ENCODE measurements at places on chromosomes 16 and 17.

DNA sequence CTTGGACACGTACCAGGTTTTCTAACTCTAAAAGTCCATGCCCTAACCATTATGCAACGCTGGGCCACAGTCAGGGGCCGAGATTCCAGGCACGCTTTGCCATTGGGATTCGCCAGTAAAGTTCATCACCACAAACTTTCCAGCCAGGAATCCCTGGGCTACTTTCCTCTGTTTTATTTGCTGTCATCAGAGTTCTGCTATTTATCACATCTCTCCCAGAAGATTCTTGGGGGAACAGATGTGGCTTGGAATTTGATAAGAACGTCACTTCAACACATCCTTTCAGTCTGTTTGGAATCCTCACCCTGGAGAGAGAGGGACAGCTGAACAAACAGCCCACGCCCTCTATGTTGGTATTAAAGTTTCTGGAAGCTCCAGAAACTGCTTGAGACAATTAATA is 109.6 kb upstream of the CACNG3 start:
- DNase-seq = no peak

- no peak for DNase-seq
These were observed 67.5 kb upstream of the NETO2 start for GRCh38 chr16:47211218-47211617.

DNA sequence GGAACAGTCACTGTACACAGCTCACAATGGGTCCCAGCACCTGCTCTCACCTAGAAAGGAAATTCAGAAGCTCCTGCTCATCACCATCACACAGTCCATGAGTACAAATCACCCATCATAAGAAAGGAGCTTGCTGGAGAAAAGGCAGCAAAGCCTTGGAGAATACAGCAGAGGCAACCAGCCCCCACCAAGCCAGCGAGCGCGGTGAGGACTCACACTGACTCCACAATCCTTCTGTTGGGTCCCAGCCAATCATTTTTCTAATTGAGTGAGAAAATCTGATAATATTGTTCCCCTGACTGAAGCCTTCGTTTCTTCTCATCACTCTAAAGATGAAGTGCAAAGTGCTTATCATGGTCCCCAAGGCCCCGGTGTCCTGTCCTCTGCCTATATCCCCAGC is 298.3 kb downstream of the SLC39A11 start:
- DNase-seq = no peak

DNA sequence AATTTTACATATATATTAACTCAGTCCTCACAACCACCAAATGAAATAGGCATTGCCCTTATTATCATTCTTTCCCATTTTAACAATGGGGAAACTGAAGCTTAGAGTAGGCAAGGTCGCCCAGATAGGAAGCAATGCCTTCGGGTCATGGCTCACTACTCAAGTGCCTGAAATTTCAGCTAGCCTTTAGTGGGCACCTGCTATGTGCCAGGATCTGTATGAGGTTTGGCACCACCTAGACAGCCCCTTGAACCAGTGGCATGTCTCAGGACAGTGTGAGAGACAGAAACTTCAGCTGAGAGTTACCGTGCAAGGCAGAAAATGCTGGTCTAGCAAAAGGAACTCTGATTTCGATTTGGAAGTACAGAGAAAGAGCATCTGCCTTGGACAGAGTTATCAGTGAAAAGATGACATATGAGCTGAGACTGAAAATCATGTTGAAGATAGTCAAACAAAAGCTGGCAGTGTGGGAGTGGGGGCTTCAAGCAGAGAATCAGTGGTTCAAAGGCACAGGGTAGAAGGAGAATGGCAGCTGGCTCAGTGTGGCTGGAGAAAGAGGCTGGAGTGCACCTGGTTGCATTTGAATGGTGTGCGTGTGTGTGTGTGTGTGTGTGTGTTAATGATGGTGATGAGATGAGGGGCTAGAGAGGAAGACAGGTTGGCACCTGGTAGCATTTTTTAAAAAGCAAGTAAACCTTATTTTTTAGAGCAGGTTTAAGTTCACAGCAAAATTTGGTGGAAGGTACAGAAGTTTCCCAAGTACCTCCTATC is 29.1 kb downstream of the CDH13 start:
- no peak for DNase-seq

GRCh38 chr17:57016071-57016763 is 38.3 kb downstream of the SCPEP1 start:
- DNase-seq = no peak

DNA sequence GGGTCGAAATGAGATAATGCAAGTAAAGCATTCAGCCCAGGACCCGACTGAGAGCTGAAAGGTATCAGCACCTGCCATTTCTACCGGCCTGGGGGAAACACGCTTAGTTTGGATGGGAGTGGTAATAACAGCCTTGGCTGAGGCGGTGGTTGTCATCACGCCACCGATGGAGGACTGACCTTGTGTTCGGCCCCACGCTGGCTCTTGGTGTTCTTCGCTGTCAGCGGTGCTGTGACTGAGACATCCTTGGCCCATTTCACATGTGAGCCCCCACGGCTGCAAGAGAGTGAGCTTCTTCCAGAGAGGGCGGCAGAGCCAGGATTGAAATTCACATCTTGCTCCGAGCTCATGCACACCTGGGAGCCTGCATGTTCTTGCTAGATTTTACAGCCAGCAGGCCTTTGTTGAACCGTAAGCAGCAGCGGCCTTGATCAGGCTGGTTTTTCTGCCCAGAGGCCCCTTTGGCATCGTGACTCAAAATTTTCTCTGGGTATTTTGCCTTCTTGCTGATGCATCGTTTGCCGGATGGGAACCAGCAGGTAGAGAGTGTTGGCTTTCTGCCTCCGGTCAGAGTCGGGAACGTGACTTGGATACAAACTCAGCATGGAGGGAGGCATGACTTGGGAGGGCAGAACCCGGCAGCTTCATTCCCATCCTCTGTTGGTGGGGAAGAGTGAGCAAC is 341.5 kb downstream of the SNX29 start:
- DNase-seq = no peak

DNA sequence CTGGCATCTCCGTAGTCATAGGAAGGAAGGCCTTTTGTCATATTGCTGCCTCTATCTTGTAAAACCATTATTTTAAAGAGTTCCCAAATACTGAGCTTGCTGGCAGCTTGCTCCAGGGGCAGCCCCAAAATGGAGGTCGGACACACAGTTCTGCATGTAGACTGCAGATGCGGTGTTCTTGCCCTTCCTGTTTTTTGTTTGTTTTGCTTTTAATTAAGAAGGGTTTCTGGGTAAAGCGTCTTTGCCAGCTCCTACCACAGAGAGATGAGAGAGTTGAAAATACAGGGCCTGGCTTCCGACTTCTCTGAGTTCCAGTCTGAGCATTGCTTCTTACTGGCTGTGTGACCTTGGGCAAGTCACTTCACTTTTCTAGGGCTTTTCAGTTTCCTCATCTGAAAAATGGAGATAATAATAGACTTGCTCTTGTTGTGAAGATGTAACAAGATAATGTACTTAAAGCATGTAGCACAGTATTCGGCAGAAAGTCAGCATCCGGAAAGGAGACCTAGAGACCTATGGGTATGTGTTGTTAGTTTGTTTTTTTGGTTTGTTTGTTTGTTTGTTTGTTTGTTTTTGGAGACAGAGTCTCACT is 67.8 kb upstream of the GSE1 start:
- no peak for DNase-seq

DNA sequence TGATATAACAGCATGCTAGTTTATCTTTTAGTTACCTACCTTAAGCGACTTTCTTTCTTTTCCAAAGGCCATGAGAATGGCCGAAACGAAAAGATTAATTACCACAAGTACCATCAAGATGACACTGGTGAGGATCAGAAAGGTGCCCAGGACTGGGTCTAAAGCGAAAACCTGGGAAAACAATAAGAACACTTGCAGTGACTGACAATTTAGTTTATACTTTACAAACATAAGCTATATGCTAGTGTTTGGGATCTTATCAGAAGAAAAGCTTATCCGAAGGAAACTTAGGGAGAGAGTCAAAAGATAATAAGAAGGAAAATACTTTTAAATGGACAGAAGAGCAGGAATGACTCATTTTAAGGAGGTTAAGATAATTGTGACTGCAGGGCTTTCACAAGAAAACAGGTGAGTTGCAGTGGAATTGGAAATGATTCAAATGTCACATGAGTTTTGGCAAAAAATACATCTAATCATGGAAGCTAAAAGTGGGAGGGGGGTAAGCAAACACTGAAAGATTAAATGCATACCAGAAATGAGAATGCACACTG is 34.8 kb downstream of the IST1 start:
- no peak for DNase-seq

DNA sequence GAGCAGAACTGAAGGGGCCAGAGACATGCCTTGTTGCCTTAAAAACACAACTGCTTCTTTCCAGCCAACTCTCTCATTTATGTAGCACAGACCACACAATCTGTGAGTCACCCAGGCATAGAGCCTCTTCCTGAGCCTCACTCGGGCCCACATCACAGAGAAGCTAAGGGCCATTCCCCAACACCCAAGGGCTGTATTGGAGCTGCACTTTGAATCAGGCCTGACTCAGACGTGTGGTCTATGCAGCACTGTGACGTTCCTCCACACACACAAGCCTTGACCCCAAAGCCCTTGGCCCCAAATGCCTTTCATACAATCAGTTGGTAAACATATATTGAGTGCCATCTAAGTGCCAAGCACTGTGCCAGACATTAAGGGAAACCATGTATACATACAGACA is 308.9 kb upstream of the DYNLRB2 start:
- DNase-seq = no peak

DNA sequence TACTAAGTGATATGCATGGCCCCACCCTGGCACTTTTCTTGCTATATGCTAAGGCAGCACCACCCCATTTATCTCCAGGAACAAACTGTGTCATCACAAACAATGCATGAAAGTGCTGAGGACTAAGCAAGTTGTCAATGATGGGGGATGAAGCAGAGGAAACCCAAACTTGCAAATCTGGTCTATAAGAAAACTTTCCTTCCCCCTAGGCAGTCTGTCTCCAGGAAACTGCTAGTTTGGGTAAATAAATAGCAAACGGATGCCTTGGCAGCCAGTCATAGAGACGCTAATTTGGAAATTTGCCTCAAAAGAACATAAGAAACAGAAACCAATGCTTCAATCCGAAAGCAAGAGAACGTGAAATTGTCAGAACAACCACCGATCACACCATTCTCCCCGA is 5.6 kb upstream of the HSBP1 start:
- DNase-seq = no peak

- peak; percentile 24 for DNase-seq
These were observed 69.6 kb upstream of the ZNF750 start for GRCh38 chr17:82909322-82909904.

DNA sequence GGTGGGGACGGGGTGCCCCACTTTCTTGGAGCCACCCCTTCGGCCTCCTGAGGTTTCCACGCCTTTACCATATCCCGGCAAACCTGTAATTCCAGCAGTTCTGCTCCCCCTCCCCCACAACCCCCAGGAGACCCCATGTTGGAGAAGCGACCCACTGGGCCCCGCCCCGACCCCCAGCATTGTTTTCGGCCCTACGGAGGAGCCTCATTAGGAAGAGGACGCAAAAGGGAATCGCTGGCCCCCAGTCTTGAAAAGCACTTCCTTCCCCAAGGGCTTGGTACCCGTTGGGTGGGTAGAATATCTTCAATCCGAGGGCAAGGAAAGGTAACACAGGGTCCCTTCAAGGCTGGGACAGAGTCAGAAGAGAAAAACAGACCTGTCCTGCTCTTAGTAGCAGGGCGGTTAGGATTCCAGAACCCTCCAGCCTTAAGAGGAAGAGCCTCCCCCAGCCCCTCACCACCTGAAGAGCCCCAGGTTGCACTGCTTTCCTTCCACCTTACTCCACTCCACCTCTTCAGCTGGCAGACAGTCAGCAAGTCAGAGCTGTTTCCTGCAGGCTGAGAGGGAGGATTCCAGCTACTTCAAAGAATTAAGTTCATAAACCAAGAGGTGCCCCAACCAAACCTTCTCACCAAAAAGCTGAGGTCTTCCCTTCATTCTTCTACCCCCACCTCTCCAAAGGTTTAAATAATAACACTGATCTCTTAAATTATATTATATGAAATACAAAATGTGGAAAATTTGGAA is 803 bp upstream of the TLCD2 start:
- DNase-seq = no peak

DNA sequence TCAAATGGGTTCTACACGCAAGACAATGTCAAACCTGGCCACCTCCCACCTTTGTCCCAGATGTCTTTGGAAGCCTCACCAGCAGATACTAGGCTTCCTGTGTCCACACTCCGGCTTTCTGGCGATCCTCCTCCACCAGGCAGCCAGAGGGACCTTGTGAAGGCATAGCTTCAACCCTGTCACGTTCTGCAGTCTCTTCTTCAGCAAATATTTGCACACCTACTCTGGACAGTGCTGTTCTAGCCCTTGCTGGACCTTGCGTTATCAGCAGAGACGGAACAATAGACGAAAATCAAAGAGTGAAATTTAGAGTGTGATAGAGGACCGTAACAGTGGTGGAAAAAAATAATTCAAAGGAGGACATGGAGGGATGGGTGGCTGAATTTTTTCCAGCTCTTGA is 38.5 kb upstream of the KIFC3 start:
- DNase-seq = no peak

GRCh38 chr16:76897816-76898215 is 293.2 kb upstream of the MON1B start:
- no peak for DNase-seq

- DNase-seq = no peak
These were observed 512 bp upstream of the ADAMTS18 start for GRCh38 chr16:77435272-77435820.

DNA sequence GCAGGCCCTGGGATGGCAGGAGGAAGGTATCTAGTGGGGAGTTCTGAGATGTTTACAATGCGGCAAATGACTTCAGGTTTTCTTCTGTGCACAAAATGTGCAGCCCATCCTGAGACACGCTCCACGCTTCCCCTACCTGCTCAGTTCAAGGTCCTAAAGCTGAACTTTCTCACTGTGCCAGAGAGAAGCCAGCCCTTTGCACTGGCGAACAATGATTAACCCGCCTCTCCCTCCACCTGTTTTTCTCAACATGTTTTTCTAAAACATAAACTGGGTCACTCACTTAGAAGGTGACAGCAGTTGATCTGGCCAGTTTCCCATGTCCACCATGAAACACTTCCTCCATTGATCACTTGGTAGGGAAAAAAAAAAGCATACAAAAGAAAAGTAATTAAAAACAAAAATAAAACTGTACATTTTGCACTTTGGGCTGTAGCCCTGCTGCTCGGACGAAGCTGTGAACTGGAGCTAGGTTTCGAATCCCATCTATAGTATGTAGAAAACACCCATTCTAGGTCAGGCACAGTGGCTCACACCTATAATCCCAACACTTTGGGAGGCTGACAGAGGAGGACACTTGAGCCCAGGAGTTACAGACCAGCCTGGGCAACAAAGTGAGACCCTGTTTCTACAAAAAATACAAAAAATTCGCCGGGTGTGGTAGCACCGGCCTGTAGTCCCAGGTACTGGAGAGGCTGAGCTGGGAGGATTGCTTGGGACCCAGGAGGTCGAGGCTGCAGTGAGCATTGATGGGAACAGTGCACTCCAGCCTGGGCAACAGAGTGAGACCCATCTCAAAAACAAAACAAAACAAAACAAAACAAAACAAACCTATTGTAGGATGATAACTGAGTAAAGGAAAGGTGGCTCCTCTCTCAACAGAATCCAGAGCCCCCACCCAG is 6.1 kb upstream of the G6PC1 start:
- no peak for DNase-seq

- DNase-seq = no peak
These were observed 2.0 kb upstream of the NAE1 start for GRCh38 chr16:66832661-66833305.

GRCh38 chr17:73308017-73308823 is 3.6 kb downstream of the CDC42EP4 start:
- no peak for DNase-seq

Measured in activated CD8-positive, alpha-beta memory T cell treated with anti-CD3 and anti-CD28 coated beads for 1 hour (primary cell).